ENCODE measurements at places on chromosomes 13 and 19.
A peak's percentile ranks its signal among the peaks of the same experiment; 100 is the strongest.

DNA sequence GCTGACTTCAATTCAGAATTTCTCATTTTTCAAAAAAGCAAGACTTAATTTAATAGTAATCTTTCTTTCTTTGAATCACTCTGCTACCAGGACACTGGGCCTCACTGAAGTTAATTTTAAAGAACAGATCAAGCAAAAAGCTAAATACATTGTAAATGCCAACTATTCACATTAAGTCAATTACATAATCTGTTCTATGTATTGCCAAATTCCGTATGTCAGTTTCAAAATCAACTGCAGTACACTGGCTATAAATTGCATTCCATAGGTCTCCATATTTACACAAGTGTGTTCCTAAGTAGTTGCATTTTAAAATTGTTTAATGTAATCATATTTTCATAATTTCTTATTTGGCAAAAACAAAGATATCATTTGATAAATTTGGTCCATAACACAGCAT, 10.1 kb downstream of the FOXO1 start:
- no peak for DNase-seq

DNA sequence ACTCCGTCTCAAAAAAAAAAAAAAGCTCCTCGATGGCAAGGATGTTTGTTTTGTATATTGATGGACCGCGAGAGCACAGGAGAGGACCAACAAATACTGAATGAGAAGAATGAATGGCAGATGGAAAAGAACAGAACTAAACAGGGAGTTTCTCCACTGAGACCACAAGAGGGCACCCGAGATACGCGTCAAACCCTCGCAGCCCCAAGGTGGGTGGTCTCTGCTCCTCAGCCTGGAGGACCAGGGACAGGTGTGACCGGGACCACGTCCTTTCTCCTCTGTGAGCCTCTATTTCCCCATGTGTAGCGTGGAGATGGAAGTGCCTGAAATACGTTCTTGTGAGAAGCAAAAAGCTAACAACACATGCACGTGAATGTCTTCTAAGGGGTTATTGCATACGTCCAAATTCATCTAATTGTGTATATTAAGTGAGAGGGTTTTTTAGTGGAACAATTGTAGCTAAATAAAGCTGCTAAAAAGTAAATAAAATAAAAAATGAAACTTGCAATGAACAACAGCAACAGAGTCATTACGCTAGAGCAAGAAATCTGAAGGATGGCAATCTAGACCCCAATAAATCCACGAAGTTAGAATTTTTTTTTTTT, 8.3 kb upstream of the CDC42EP5 start:
- DNase-seq, result no peak

GRCh38 chr13:51208716-51209115, 13.5 kb upstream of the FAM124A start:
- DNase-seq, result no peak

- no peak for DNase-seq
Measured at GRCh38 chr13:112574834-112575613, 12.9 kb downstream of the TUBGCP3 start.

GRCh38 chr13:39536906-39537305, 66.1 kb downstream of the LHFPL6 start:
- DNase-seq, result peak; percentile 89

DNA sequence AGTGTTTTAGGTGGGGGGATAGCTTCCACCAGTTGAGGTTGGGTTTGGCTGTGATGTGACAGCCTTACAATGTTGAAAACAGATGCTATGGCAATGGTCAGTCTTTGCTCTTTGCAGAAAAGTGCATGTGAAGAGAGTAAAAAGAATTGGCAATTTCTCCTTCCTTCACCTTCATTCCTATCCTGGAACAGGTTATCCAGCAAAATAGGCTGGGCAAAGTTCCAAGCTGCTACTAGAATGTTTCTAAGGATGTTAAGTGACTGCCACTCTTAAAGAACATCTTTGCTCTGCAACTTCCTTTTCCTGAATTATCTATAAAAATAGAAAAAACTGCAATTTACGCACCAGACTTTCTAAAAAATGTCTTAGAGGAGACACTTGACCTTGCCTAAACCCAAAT, 50.1 kb upstream of the MYCBP2 start:
- no peak for DNase-seq

- peak; percentile 75 for DNase-seq
Measured at GRCh38 chr19:925087-925525, 729 bp upstream of the ARID3A start.

DNA sequence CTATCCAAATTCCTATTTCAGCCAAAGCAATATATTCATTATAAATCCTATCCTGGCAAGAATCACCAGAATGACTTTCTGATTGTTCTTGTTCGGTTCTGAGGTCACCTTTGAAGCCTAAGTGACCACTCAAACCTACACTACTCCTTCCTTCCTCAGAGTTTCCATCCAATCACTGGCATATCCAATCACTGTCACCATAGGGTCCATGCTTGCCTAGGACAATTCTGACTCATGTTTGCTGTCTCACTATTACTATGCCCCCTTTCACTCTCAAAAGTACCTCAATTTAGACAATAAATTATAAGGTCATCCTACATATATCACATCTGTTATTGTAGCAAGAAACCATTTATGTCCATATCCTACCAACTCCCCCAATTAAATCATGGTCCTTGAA, 58.9 kb downstream of the UBL3 start:
- DNase-seq, result no peak

- peak; percentile 87 for DNase-seq
Measured at GRCh38 chr13:41610404-41610803, 153.1 kb downstream of the RGCC start.

GRCh38 chr19:11452620-11453310, 17.3 kb downstream of the PRKCSH start:
- DNase-seq, result no peak

DNA sequence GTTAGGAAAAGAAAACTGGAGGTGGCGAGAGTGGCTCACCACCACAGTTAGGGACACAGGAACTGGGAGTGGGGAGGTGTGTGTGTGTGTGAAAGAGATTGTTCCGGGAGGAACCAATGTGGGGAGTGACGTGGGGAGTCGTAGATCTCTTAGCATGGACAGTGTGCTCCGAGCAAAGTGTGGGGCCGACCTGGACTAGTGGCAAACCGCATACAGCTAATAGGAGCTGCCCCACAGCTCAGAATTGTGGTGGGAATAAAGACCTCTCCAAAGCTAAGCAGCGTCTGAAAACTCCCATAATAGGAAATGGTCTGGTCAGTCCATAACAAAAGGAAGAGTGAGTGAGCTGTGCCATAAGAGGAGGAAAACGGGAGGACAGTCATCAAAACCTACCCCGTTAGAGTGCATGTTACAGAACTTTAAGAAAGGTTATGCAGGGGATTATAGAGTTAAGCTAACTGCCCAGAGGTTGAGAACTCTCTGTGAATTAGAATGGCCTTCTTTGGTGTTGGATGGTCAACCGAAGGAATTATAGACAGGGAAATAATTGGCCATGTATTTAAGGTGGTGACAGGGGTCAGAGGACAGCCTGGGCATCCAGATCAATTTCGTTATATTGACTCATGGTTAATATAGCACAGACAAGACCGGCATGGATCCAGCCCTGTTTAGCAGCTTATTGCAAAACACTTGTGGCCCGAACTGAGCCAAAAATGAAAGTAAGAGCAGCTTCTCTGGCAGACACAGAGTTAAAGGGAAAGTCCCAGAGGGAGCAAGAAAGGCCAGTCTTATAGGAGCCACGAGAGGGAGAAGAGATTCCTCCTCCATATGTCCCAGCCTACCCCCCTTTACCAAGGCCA, 8.9 kb upstream of the SLC15A1 start:
- peak; percentile 85 for DNase-seq

DNA sequence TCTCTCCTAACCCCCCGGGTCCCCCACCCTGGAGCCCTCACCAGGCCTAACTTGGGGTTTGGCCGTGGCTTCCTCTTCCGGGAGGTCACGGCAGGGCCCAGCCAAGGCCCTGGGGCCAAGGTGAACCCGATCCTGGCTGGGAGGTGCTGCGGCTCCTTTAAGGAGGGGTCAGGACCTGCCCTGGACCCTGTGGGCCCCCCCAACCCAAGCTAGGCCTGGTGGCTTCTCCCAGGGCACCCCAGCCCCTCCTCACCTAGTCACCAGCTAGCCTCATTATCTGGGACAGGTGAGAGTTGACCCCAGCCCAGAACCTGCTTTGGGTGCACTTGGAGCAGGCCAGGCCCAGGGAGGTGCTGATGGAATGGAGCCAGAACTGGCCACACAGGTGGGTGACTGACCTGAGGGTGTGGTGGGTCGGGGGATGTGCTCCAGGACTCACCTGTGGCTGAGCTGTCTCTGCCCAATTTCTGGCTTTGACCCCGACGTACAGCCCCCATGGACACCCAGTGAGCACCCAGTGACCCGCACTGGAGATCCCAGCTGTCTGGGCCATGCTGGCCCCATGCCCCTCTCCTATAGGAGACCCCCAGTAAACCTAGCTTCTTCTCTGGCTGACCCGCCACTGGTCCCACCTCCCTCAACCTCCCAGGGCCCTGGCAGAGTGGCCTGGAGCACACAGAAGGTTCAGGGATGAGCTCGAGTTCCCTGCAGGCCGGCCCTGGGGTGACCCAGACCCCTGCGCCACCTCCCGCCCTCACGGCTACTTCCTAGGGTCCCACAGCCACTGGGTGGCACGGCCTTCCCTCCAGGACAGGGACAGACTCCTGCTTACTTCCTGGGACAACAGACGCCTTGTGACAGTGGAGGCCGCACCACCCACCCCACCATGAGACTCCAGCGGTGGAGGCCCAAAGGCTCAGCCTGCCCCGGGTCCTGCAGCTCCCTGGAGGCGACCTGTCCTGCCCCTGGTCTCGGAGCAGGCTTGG, 6.7 kb upstream of the MKNK2 start:
- no peak for DNase-seq
